ENCODE measurements at places on chromosomes 2 and 18. TPM values are rescaled to one million over a fixed set of nuclear protein-coding genes. Genes with fewer than 3 reads are reported as not detected.

DNA sequence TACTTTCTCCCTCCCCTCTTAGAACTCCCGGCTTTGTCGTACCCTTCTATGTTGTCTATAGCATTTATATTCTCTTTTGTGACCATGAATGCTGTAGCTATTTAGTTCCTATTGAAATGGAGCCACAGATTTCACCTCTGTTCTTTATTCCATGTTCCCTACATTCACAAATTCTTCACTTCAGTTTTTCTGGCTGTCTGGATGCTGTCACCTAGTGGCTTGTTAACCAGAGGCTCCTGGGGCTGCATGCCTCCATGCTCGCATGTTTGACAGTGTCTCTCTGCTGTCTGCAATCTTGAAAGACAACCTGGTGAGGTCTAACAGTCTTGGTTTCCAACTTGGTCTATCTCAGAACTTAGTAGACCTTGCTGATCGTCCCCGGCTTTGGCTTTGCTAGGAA, 48.2 kb downstream of the CFAP221 start:
- DNase-seq, result no peak
- no peaks in the 10 kb centered on the region for H3K4me1 ChIP-seq
- no peak overlapping the region for H3K4me3 ChIP-seq
- no peaks in the 10 kb centered on the region for H3K36me3 ChIP-seq
- H3K27ac ChIP-seq, result no peak overlapping the region

DNA sequence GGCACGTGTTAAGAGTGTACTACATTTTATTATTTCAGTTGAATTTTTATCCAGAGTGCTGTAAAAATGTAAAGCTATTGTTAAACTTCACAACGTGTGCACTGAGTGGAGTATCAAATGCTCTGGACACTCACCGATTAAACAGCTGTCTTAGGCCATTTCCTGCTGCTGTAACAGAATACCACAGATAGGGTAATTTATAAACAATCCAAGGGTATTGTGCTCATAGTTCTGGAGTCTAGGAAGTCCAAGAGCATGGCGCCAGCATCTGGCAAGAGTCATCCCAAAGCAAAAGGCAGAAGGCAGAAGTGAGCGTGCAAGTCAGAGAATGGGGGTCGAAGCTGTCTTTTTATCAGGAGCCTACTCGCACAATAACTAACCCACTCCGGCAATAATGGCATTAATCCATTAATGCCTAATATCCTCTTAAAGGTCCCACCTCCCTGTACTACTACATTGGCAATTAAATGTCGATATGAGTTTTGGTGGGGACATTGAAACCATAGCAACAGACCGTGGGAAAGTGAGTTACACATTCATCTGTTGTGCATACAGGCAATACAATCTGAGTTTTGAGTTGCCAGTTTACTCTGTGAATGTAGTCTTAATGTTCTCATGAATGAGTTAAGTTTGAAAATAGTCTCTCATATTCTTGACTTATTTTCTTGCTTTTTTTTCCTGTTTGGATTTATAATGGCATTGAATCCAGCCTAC, 64.8 kb downstream of the ARMC9 start:
- no peak overlapping the region for H3K27ac ChIP-seq
- H3K36me3 ChIP-seq, result peaks cover 16% of the 10 kb centered on the region
- H3K4me3 ChIP-seq, result no peak overlapping the region
- no peaks in the 10 kb centered on the region for H3K27me3 ChIP-seq

- H3K36me3 ChIP-seq, result no peaks in the 10 kb centered on the region
- H3K27ac ChIP-seq, result no peak overlapping the region
- no peaks in the 10 kb centered on the region for H3K27me3 ChIP-seq
- DNase-seq, result no peak
Observed at GRCh38 chr2:160868891-160869290, 291.3 kb upstream of the TANK start.

- no peaks in the 10 kb centered on the region for H3K27me3 ChIP-seq
- no peaks in the 10 kb centered on the region for H3K36me3 ChIP-seq
- no peak for DNase-seq
- no peaks in the 10 kb centered on the region for H3K4me1 ChIP-seq
- H3K27ac ChIP-seq, result no peak overlapping the region
Observed at GRCh38 chr2:80167284-80167808, 137.2 kb downstream of the LRRTM1 start.

DNA sequence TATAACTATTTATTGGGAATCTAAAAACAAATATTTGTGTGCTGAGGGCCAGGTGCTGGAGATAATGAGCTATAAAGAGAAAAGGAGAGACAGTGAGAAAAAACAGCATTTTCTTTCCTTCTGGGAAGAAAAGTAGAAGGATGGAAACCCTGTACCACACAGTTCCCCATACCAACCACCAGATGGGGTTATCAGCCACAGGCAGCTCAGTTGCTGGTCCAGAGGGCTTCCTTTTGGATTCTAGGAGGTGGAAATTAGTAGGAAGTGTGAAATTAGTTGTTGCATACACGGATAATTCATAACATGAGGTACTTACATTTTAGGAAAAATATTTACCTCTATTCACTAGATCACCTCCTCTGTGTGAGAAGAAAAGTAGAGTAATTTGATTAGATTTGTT, 237.0 kb upstream of the FOSL2 start:
- no peaks in the 10 kb centered on the region for H3K27me3 ChIP-seq
- no peak for DNase-seq
- no peaks in the 10 kb centered on the region for H3K4me1 ChIP-seq
- no peaks in the 10 kb centered on the region for H3K36me3 ChIP-seq
- no peak overlapping the region for H3K4me3 ChIP-seq

DNA sequence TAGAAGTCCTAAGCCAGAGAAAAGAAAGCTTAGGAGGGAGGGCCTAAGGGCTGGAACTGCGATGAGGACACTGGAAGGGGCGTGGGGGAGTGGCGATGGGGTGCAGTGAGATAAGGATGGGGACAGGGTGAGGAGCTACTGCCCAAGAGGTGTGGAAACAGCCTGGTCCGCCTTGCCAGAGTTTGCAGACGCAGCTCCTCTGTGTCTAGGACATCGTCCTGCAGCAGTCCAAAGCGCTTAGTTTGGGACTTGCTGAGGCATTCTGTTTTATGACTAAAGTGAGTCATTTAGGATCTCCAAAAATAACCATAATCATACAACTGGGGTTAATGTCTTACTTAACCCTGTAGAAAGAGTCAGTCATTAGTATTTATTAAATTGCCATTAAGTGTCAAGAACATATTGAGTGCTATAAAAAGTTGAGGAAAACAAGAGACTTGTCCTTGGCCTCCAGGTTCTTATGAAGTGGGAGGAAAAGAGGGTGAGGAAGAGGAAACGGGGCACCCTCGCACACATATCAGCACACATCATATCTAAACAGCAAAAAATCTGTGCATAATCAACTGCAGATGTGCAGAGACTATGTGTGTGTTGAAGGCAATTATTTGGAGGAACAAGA, 74.8 kb downstream of the CDK15 start:
- no peak for DNase-seq

DNA sequence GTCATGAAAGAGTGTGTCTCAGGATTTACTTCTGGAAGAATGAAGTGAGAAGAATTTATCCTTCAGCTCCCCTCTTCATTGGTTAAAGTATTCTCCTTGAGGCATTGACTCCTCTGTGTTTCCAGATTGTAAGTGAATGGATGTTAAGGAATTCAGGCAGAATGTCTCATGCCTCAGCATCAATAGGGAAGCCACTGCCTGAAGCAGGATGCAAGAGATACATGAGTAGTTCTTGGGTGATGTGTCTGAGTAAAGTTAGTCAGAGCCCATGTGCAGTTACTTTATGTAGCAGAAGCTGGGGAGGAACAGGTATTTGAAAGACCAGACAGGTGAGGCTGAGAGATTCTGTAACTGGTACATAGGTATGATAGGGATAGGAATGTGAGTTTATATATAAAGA, 34.0 kb upstream of the TMEFF2 start:
- no peak overlapping the region for H3K4me3 ChIP-seq
- no peaks in the 10 kb centered on the region for H3K27me3 ChIP-seq

DNA sequence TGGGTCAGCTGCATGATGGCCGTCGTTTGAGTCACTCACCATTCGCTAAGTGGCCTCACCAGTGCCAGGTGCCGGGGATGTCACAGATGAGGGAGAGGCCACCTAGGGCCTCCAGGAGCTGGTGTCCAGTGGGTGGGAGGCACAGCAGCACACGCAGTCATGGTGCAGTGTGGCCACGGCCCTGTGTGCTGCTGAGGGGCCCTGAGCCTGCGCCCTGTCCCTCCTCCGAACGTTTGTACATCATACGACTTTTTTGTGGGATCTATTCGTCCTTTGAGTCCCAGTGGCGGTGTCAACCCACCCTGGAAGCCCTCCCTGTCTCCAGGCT, 30.1 kb upstream of the ODC1 start:
- H3K36me3 ChIP-seq, result no peaks in the 10 kb centered on the region
- DNase-seq, result no peak
- no peak overlapping the region for H3K4me3 ChIP-seq
- no peak overlapping the region for H3K27ac ChIP-seq
- H3K4me1 ChIP-seq, result no peaks in the 10 kb centered on the region

DNA sequence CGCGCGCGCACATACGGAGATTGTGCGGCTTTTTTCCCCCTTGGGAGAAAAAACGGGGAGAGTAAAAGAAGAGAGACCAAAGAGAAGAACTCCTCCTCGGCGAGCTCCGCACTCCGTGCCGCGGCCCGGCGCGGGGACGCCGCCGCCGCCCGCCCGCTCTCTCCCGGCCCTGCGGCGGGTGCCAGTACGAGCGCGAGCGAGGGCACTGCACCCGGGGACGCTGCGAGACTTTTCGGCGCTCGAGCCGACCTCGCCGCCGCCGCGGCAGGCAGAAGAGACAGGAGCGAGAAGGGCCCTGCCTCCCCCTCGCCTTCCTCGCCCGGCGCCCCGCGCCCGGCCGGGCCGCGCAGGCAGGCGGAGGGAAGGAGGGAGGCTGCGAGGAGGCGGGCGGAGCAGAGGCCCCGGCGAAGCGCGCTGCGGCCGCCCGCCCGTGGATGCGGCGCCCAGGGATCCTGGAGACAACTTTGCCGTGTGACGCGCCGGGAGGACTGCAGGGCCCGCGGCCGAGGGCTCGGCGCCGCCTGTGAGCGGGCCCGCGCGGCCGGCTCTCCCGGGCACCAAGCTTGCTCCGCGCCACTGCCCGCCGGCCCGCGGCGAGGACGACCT, 857 bp upstream of the INHBB start:
- peak overlapping the region; percentile 63 for H3K4me3 ChIP-seq
- H3K4me1 ChIP-seq, result no peaks in the 10 kb centered on the region
- no peaks in the 10 kb centered on the region for H3K27me3 ChIP-seq
- H3K36me3 ChIP-seq, result no peaks in the 10 kb centered on the region
- DNase-seq, result no peak
- no peak overlapping the region for H3K27ac ChIP-seq

DNA sequence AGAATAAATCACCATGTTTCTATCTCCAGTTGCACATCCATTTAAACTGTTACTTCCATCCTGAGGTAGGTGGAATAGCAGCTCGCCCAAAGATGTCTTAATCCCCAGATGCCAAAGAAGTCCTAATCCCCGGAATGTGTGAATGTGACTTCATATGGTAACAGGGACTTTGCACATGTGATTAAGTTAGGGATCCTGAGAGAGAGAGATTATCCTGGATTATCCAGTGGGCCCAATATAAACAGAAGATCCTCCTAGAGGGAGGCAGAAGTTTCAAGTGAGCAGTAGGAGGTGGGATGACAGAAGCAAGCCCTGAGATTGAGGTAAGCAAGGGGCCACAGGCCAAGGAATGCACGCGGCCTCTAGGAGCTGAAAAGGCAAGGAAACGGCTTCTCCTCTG, 19.8 kb downstream of the CREG2 start:
- H3K36me3 ChIP-seq, result no peaks in the 10 kb centered on the region
- DNase-seq, result no peak
- no peaks in the 10 kb centered on the region for H3K27me3 ChIP-seq
- H3K27ac ChIP-seq, result no peak overlapping the region

DNA sequence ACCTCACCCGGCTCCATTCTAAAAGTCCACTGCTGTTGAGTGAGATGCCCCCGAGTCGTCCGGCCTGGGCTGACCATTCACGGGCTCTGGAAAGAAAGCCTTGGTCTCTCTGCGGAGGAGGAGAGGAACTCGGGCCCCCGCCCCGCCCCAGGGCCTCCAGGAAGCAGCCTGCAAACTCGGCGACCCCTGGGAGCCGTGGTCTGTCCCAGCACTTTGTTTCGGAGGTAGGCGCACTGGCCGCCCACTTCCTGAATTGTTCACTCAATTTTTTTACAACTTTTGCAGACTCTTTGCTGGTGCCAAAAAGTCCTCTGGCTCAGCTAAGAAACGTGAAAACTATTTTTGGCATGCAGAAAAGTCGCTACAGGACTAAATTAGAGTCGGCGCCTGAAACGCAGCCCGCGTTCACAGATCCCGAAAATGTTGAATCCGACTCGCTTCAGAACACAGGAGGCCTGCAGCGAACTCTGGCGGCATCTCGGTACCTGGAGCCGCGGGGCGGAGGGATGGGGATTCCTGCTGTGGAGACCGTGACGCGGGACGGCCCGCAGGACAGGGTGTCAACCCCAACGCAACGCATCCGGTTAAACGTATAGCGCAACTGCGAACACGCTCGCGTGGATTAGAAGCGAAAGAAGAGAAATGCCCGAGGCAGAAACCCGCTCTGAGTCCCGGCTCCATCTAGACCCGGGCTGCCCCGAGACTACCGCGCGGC, 1.5 kb downstream of the PXDN start:
- no peaks in the 10 kb centered on the region for H3K36me3 ChIP-seq
- peak overlapping the region; percentile 79 for H3K4me3 ChIP-seq
- no peaks in the 10 kb centered on the region for H3K4me1 ChIP-seq
- H3K27ac ChIP-seq, result peak overlapping the region; percentile 97
- peak; percentile 88 for DNase-seq

GRCh38 chr18:38009320-38009719, 443.7 kb upstream of the CELF4 start:
- H3K27ac ChIP-seq, result no peak overlapping the region
- H3K4me1 ChIP-seq, result no peaks in the 10 kb centered on the region
- no peak overlapping the region for H3K4me3 ChIP-seq
- no peaks in the 10 kb centered on the region for H3K27me3 ChIP-seq
- DNase-seq, result no peak

The SOX11 gene
- not detected for polyA plus RNA-seq

The NLRC4 gene
- 0.26 TPM for polyA plus RNA-seq

The BCL2L11 gene
- polyA plus RNA-seq, result 3.8 TPM

The WDR75 gene
- 19.7 TPM for polyA plus RNA-seq

The TPO gene
- not detected for polyA plus RNA-seq

Data from aorta (tissue), 5 donors.